NCI-H460 (cell line): ENCODE measurements at places on chromosomes 6 and 20.

DNA sequence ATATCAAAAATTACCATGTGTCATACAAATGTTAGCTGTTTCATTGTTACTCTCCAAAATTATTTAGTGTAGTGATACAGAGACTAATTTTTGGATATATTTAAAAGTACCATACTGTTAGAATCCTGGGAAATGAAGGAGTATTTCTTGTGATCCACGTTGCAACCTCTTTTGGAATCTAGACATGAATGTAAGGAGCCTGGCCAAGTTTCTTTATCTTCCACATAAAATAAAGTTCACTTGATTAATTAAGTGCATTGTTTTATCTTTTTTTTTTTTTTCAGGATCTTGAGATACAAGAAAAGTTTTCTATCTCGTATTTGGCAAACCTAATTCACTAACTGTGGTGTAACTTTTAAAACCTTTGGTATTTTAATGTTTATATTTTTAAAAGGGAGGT is 270.7 kb downstream of the SOX4 start:
- DNase-seq, result no peak

DNA sequence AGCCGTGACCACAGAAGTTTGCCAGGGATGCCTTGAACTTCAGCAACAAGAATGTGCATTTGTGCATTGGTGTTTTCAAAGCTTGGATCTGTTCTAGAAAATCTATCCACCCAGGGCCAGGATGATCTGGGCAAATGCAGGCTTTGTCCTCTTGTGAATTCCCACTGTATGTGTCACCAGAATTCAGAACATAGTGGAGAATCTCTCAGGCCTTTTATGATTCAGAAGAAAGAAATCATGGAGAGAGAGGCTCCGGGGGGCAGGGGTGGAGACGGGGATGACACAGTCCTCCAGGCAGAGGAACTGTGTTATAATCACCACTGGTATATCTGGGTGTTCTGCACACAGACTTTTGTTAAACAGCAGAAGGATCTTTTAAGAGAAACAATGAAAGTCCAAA is 304.1 kb downstream of the CDH4 start:
- no peak for DNase-seq

DNA sequence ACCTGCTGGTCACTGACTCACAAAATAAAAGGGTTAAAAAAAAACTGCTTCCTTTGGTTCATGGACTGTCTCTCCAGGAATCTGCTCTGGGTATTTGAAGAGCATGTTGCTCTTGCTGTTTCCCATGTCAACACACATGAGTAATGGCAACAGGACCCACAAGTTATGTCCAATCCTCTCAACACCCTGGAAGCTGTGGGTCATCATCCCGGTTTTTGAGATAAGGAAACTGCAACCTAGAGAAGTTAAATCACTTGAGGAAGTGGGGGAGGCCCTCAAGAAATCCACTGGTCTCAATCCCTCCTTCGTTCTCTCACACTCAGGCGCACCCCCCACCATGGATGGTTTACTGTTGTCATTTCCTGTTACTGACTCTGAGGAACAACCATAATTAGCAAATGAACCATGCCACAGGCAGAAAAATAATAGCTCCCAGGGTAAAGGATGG is 12.4 kb downstream of the MAP1LC3A start:
- DNase-seq, result no peak

DNA sequence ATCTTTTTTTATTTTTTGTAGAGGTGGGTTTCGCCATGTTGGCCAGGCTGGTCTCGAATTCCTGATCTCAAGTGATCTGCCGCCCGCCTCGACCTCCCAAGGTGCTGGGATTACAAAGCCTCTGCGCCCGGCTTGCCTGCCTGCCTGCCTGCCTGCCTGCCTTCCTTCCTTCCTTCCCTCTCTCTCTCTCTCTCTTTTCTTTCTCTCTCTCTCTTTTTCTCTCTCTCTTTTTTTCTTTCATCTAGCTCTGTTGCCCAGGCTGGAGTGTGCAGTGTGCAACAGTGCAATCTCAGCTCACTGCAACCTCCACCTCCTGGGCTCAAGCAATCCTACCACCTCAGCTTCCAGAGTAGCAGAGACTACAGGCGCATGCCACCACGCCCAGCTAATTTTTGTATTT is 4.6 kb upstream of the ILRUN start:
- no peak for DNase-seq

DNA sequence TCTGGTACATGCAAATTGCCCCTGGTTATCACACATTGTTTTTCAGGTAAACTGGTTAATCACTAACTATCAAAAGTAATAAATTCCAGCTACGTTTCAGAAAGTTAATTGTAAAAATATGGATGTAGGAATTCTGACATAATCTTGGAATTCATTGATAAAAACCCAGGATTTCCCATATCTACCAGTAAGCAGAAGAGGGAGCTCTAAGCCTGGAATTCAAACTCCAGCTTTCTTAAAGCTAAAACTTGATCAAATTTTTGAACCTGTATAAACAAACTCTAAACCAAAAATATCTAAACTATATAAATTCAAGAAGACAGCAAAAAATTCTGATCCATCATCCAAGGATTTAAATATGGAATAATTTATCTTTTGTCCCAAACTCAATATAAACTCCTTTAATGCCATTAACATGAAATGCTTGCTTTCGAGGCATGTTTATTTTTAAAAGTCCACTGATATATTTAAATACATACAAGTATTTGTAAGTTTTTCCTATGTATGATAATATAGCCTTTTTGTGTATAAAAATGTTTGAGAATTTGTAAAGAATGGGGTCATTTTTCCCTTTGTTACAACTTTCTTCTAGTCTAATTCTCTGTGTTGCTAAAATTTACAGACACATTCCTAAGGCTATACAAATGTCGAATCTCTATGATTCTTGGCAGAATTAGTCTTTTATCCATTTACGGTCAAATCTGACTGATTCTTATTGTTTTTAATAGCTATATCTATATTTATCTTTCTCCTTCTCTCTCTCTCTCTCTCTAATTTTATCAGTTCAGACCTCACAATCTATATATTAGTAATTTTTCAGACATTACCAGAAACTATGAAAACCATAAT is 91.4 kb upstream of the RNF217 start:
- DNase-seq, result no peak

DNA sequence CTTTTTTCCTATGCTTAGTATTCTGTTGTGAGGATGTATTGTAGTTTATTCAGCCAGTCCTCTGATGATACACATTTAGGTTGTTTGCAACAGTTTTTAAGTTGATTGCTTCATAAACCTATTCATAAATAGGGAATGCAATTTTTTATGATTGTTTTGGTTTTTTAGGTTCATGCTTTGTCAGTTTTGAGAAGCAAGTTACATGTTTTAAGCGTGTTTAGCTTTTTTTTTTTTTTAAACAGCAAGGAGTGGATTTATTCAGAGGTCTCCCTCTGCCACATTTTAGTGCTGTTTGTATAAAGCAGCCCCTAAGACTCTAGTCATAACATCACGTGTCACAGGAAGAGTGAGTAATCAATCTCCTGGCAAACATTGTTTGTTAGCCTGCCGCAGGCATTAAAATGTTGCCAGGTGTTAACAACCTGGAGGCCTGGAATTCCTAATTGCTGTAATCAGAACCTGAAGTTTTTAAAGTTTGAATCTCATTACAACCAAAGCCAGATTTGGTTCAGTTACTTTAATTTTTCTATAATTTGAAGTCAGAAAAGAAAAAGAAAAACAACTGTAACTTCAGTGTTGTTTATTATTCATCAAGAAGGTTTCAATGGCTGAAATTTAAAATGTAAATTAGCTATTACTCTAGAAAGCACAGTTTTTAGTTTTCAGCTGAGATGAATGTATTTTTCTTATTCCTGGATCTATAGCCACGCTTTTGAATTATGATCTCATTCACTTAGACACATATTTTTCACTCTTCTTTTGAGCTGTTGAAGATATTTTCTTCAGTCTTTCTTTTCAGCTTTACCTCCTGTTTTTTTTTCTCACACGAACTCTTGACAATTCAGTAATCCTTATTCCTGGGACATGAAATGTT is 59.2 kb downstream of the KCNS1 start:
- DNase-seq, result no peak

GRCh38 chr6:53119349-53119748 is 29.3 kb downstream of the GCM1 start:
- no peak for DNase-seq

GRCh38 chr20:51139891-51140290 is 117.0 kb upstream of the KCNG1 start:
- DNase-seq, result no peak

GRCh38 chr6:45423824-45424450 is 46.2 kb upstream of the SUPT3H start:
- DNase-seq, result no peak
